Activated CD4-positive, alpha-beta T cell treated with anti-CD3 and anti-CD28 coated beads for 36 hours (primary cell): ENCODE measurements at places on chromosomes 4 and X. TPM values are rescaled to one million over a fixed set of nuclear protein-coding genes. Genes with fewer than 3 reads are reported as not detected.

DNA sequence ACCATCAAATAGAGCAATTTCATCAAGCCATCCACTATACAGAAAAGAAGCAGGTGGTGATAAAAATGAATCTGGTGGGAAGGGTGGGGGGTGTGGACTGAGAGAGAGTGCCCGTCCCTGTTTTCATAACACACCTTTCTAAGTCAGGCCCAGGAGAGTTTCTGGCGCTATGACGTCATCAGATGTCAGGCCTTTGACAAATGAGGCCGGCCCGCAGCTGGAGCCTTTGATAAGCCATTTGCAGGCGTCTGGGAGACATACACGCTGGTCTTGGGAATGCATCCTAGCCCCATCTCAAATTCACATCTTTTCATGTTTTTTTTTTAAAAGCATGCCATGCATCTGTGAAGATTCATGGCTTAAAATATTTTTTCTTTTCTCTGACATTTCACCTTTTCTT lies 404.5 kb downstream of the BCOR start:
- no peak overlapping the region for H3K27ac ChIP-seq
- H3K4me1 ChIP-seq: no peaks in the 10 kb centered on the region
- H3K4me3 ChIP-seq: no peak overlapping the region
- no peak for DNase-seq
- peaks cover 2% of the 10 kb centered on the region for H3K36me3 ChIP-seq

- H3K4me3 ChIP-seq: no peak overlapping the region
- peak; percentile 63 for DNase-seq
- peaks cover 11% of the 10 kb centered on the region for H3K4me1 ChIP-seq
- H3K36me3 ChIP-seq: no peaks in the 10 kb centered on the region
- no peak overlapping the region for H3K27ac ChIP-seq
These were observed 149.3 kb downstream of the SOWAHB start for GRCh38 chr4:76748649-76749048.

GRCh38 chr4:4855301-4856070 lies 4.0 kb upstream of the MSX1 start:
- H3K4me1 ChIP-seq: peaks cover 41% of the 10 kb centered on the region
- H3K4me3 ChIP-seq: peak overlapping the region; percentile 8
- H3K27ac ChIP-seq: no peak overlapping the region
- no peak for DNase-seq
- no peaks in the 10 kb centered on the region for H3K36me3 ChIP-seq
- H3K27me3 ChIP-seq: peaks cover 55% of the 10 kb centered on the region

DNA sequence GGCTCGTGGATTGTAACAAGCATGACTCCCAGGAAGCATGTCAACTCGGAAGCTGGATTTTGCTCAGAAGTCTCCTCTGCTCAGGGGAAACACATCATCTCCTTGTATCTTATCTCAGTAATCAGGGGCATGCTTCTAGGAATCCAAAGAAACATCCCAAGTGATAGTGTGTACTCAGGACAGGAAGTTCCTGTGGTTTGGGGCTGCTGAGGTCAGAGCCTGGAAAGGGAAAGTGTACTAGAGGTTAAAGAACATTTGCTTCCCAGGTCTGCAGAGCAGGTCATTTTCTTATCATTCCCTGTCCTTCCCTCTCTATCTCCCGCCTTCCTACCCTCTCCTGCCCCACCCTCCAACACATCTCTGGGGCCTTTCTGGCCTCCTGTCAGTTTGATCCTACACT lies 38.8 kb downstream of the SLC34A2 start:
- no peaks in the 10 kb centered on the region for H3K27me3 ChIP-seq
- no peaks in the 10 kb centered on the region for H3K36me3 ChIP-seq
- H3K4me1 ChIP-seq: no peaks in the 10 kb centered on the region
- H3K4me3 ChIP-seq: no peak overlapping the region
- H3K27ac ChIP-seq: no peak overlapping the region

DNA sequence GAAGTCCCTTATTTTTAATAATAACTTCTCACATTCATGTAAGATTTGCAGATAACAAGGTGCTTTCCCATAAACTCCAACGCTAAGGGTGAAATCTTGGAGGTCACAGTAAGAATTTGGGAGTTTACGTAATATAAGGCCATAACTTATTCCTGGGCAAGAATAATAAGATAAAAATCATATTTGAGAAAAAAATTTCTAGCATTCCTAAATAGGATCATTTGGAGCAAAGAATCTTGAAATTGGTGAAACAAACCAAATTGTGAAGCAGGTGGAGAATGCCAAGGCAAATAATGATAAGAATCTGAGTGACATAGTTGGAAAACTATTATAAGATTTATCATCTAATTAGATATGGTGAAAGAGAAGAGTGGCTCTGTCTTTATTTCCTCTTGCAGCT lies 50.4 kb upstream of the FGF16 start:
- no peak overlapping the region for H3K27ac ChIP-seq
- H3K4me3 ChIP-seq: no peak overlapping the region
- no peaks in the 10 kb centered on the region for H3K36me3 ChIP-seq
- no peak for DNase-seq

RPL34 gene
- 1,121 TPM for total RNA-seq
